Cardiac septum (tissue), 1 donor: ENCODE measurements at places on chromosomes 12 and 14. TPM values are rescaled to one million over a fixed set of nuclear protein-coding genes. Genes with fewer than 3 reads are reported as not detected.

TSFM gene
- total RNA-seq, result 47.7 TPM

IL31 gene
- total RNA-seq, result not detected

TAS2R8 gene
- not detected for total RNA-seq

NINJ2 gene
- 3.9 TPM for total RNA-seq
